CD8-positive, alpha-beta memory T cell (primary cell): ENCODE measurements at places on chromosomes 11 and 22.

GRCh38 chr22:47071807-47072641, 309.6 kb downstream of the TBC1D22A start:
- DNase-seq: no peak

- DNase-seq: no peak
Observed at GRCh38 chr22:33519071-33519973, 401.0 kb downstream of the LARGE1 start.

- no peak for DNase-seq
Observed at GRCh38 chr11:134815404-134815803, 403.4 kb upstream of the B3GAT1 start.

GRCh38 chr11:12111549-12112520, 1.4 kb downstream of the MICAL2 start:
- DNase-seq: no peak

DNA sequence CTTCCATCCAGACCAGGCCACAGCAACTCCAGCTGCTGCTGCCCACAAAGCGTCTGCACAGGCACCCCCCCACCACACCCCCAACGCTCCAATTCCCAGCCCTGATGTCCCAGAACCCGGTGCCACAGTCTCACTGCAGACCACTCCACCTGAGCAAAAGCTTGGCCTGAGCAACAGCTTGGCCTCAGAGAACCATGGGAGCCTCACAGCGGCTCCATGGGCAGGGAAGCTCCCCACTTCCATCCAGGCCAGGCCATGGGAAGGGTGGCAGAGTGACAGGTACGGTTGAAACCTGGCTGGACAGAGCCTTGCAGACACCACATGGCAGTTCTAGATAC, 13.2 kb downstream of the PLXNB2 start:
- no peak for DNase-seq

DNA sequence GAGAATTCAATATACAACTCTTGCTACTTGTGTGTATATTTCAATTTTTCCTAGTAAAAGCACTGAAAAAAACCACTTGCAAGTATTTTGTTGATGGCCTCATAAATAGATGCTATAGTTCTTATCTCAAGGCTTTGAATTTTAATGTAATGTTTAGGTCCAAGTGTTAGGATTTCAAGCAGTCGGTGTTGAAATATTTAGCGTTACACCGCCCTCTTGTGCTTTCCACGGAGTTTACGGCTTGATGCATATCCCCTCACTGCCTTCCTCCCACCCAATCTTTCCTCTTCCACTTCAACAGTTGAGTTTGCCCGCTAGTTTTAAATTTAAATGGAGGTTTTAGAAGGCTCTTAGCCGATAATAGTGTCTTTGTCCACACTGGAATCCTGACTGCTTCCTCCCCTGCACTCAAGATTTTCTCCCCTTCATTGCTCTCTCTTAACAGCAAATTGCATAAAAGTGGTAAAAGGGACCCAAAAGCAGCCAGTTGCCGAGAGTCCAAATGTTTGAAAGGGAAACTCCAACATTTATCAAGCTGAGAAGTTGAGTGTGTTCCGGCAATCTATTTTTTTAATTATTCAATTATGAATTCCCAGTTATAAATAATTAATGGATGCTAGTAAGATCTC, 25.9 kb upstream of the HTATIP2 start:
- DNase-seq: no peak

GRCh38 chr11:93741094-93741881, at the start of the genes C11orf54 and TAF1D:
Gene C11orf54, plus strand, starts transcription at chr11:93741672. Its CDS starts 5,722 bp downstream, at chr11:93747394.
Gene TAF1D, minus strand, starts transcription at chr11:93741495. Its CDS starts 2,191 bp downstream, at chr11:93739304.
- DNase-seq: peak; percentile 95

DNA sequence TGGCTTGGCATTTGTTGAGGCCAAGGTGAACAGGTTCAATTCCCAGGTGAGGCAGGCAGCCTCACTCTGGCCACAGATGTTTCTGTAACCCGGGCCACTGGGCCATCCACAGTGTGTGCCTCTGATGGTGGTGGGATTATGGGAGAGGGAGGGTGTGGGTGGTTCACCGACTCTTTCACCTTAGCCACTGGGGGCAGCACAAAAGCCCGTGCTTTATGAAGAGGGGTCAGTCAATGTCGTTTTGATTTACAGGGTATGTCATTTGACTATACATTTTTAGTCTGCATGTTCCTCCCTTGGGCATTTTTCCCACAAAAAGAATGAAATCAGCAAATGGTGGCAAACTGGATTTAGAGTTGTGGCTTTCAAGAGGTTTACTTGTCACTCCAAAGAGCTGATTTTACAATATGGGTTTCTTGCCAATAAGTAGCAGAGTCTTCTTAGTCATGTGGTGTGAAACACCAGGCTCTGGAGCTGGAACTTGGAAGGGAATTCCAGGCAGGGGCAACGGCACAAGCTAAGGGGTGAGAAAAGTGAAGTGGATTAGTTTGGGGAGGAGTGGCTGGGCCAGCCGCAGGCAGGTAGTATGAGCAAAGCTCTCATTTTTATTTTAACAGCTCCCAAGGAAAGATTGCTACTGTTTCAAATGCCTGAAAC, 217.8 kb upstream of the ZBED5 start:
- DNase-seq: no peak

GRCh38 chr11:114664641-114665040, 13.7 kb upstream of the NXPE2 start:
- DNase-seq: no peak

- DNase-seq: no peak
Observed at GRCh38 chr11:76648061-76648460, 22.5 kb downstream of the LRRC32 start.

DNA sequence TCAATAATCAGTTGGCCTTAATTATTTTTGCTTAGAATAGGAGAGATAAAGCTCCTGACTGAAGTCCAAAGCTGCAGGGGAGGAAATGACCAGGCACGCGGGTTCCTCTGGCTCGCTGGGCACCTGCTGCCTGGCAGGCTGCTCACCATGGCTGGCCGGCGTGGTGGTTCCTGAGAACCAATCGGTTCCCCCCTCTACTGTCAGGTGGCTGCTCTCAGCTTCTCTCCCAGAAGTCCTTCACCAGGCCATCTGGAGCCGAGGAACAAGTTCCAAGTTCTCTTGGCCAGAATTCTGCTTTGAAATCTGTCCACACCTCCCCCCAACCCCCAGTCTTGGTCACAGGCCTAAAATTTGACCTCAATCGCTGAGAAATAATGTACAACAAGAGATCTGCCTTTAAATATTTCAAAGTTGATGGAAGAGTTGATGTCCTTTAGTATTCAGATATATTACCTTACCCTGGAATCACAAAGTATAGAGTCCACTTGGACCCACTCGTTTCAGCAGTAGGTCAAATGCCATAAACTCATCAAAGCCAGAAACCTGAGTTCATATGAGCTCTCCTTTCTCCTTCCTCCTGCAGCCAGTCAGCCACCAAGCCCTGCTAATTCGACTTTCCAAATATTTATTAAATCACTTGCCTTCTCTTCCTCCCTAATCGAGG, 25.2 kb downstream of the EXPH5 start:
- no peak for DNase-seq

GRCh38 chr11:72478669-72479068, 44.3 kb upstream of the CLPB start:
- DNase-seq: no peak

DNA sequence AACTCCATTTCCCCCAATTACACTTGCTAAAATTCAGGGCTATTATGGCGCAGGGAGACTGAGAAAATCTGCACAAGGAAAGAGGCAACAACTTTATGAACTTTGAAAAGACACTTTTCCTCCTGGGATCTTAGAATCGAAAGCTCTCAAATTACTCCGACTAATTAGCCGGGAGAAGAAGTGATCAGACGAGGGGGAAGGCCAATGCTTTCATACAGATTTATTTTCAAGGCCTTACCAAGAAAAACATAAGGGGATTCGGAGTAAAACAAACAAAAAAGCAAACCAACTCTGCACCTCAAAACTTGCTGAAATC, 1.6 kb downstream of the PAX6 start:
- no peak for DNase-seq

DNA sequence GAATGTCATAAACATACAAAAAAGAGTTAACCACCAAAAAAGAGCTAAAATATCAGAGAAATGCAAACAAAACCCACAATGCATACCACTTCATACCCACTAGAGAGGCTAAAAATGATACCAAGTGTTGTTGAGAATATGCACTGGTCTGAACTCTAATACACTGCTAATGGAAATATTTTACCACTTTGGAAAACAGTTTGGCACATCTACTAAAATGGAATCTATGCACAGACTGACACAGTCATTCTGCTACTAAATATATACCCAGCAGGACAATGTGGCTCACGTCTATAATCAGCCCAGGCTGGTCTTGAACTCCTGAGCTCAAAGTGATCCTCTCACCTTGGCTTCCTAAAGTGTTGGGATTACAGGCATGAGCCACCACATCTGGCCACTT, 18.0 kb downstream of the MAPK1 start:
- DNase-seq: no peak

DNA sequence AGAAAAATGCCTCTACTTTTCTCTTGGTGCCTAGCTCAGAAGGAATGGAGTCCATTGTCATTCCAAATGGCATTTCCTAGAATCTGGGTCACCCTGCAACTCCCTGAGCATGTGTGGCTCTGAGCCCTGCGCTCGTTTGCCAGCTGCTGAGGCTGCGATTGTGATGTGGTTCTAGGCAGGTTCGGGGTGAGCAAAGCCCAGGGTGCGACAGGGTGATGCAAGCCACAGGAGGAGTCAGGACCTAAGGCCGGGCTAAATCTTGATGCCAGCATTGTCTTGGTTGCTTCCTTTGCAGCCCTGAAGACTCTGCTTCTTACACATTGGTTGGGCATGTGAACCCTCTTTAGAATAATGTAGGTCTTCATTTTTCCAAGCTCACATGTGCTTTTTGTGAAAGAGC, 131.0 kb downstream of the MORC2 start:
- DNase-seq: no peak

- no peak for DNase-seq
Observed at GRCh38 chr11:89381094-89381493, 110.1 kb downstream of the NOX4 start.

DNA sequence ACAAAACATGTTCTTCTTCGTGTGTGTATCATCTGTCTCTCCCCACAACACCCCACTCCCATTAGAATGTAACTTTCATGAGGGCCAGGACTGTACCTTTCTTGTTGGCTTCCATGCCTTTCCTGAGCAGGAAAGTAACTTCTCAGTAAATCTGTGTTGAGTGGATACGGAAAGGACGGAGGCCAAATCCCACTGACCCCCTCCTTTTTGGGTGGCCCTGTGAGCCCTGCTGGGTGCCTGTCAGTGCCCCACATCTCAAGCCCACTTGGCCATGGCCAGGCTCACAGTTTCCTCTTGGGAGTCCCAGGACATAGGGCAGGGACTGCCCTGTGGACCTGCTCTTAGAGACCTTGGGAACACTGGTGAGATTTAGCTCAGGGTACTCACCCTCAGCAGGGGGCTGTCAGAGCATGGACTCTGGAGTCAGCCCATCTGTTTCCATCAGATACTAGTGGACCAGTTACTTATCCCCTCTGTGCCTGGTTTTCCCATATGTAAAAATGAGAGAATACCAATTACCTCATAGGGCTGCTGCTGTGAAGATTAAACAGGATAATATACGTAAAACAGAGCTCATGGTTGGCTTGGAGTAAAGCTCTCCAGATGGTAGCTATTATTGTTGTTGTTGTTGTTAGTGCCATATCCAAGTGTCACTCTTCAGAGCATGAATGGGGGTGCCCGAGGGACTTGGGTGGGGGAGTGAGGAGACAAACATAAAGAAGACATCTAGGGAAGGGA, 1.0 kb upstream of the C11orf96 start:
- no peak for DNase-seq

DNA sequence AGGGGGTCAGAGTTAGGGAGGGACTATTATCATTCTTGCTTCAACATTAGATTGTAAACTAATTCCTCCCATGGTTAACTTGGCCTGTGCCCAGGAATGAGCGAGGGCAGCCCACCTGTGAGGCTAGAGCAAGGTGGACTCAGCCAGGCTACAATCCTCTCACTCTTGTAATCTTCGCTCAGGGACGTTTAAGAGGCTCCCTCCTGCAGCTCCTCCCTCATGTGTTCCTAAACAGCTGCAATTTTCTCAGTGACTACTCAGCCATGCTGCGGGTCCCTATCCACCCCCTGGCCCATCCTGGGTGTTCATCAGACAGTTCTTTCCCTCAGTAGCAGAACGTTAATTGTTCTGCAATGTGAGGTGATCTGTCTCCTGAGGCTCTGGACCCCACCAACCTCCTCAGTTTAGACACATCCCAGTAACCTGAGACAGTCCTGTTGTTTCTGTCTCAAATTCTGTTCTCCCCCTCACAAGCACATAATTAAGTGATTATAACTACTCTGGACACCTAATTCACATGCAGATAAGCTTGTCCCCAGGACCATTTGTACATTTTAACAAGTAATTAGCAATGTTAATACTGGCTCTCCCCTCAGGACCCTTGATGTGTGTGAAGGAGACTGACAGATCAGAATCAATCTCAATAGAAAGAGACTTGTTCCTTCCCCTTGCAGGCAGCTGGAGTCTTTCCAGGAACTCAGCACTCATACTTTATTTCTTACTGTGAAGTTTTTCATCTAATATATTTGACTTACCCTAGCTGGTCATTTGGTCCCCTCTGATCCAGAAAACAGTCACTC, 337.2 kb upstream of the B3GAT1 start:
- no peak for DNase-seq

DNA sequence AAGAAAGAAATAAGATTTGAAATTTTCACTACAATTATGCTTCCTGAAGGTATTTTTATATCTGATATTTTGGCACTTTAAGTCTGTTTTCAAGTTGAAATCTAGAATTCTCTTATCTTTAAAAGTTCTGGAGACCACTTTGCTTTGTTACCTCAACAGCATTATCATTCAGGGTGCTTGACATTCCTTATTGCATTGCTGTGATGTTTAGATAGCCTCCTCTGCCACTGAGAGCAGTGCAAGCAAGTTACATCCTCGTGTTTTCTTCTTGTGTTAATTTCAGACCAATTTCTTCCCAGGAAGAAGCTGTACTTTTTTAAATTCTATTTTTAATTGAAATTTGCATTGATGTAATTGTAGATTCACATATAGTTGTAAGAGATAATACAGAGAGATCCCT, 333.9 kb upstream of the KIRREL3 start:
- DNase-seq: no peak

GRCh38 chr22:43253839-43254238, 66.9 kb upstream of the TTLL12 start:
- no peak for DNase-seq

DNA sequence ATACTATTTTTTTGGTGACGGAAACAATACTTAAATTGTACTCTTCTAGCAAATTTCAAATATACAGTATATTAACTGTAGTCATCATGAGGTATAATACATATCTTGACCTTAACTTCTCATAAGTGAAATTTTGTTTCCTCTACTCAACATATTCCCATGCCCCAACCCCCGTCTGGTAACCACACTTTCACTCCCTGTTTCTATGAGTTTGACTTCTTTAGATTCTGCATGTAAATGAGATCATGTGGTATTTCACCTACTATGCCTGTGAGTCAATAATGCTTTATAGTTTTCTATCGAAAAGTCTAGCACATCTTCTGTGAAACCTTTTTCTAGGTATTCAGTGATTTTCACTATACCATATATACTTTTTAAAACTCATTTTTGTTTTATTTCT, 663.2 kb downstream of the CNTN5 start:
- no peak for DNase-seq

GRCh38 chr11:11567936-11568650, 53.7 kb downstream of the GALNT18 start:
- no peak for DNase-seq

- DNase-seq: no peak
Observed at GRCh38 chr11:65246506-65246905, 15.3 kb upstream of the POLA2 start.

GRCh38 chr11:86755146-86755545, 45.2 kb upstream of the PRSS23 start:
- DNase-seq: no peak
